Activated T-helper 17 cell treated with anti-CD3 and anti-CD28 coated beads, Interleukin-2, amount 50 U/mL, for 72 hours (primary cell): ENCODE measurements at places on chromosomes 5 and 9.

- no peak for ATAC-seq
Measured at GRCh38 chr9:138080979-138081378, 203.4 kb downstream of the CACNA1B start.

GRCh38 chr5:37831821-37832534 lies 7.9 kb downstream of the GDNF start:
- ATAC-seq: no peak

GRCh38 chr5:139273572-139274289 lies 19.8 kb upstream of the MATR3 start:
- ATAC-seq: peak; percentile 95

DNA sequence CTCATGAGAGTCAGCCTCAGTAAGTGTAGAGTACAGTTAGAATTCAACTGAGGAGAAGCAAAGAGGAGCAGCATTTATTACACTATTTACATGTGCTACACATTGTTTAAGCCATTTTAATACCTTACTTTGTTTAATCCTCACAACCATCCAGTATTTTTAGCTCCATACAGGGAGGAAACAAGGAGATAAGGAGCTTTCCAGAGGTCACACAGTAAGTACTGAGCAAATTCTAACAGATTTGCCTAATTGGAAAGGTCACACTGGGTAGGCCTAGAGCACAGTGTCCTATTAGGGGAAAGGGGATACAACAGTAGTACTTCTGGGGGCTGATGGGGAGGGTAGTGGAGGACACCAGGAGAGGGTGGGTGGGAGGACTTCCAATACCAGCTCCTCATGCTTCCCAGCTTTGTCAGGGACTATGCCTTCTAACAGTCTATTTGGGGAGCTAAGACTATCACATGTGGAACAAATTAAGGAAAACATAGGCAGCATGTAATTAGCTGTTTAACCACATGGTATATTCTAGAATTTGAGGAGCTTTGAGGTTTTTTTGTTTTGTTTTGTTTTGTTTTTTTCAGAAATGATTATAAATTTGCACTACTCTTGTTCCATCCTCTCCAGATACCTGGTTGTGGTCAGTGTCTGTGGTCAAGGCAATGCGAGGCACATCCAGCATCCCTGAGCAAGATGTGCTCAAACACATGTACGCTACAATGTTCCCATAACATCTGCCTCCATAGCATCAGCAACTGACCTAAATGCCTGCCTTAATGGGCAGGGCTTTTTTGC lies 96.0 kb upstream of the SLC12A2 start:
- no peak for ATAC-seq

- ATAC-seq: no peak
Measured at GRCh38 chr9:117434566-117434965, 19.7 kb upstream of the ASTN2 start.

DNA sequence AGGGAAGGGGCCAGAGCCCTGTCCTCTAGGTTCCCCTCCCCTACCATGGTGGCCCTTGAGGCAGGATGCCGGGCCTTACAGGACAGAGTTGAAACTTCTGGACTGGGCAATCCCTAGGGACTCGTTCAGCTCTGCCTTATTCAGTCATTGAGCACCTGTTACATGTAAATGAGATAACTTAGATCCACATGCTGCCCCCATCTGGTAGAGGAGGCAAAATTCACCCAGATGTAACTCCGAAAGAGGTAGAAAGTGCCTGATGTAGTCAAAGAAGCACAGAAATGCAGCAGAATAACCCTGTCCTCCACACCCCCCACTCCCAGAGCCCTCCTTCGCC lies 1.5 kb downstream of the GGTA1 start:
- ATAC-seq: peak; percentile 63

DNA sequence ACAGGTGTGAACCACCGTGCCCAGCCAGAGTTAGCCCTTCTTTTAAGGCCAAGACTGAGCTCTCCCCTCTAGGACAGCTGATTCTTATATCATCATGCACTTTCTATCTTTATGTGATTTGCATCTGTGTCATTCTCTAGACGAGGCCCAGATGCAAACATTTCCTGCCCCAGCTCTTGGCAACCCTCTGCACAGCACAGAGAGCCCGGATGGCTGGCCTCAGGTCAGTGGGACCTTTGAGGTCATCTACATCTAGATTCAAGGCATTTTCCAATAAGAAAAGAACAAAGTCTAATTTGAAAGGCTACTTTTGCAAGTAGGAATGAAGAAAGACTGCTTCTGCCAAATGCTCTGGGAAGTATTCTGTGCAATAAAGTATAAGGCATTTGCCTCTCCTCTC lies 109.0 kb upstream of the DAB2 start:
- ATAC-seq: no peak

GRCh38 chr5:132641241-132641723 lies 16.7 kb upstream of the IL13 start:
- peak; percentile 85 for ATAC-seq
